ENCODE measurements at places on chromosomes 5 and 9.

- no peak for DNase-seq
These were observed 20.4 kb downstream of the RPS23 start for GRCh38 chr5:82257729-82258128.

- no peak for DNase-seq
These were observed 208.9 kb downstream of the HSPA4 start for GRCh38 chr5:133260715-133261114.

- peak; percentile 2 for DNase-seq
These were observed 25.8 kb upstream of the TRIM32 start for GRCh38 chr9:116661037-116661954.

DNA sequence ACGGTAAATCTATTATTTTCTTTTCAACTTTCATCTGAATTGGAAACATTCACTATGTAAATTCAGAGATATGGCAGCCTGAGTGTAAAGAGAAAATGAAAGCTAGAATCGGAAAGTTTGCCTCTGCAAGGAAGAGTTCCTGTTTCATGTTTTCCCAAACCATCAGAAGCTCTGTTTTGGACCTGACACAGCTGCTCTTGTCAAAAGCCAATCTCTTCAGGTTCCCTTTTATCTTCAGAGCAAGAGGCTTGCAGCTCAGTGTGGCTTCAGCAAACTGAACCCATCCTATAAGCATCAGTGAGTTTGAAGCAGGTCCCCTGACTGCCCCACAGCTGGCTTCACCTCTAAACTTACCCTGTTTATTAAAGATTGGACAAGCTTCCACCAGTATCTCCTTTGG is 1099.7 kb downstream of the DTWD2 start:
- DNase-seq, result no peak

DNA sequence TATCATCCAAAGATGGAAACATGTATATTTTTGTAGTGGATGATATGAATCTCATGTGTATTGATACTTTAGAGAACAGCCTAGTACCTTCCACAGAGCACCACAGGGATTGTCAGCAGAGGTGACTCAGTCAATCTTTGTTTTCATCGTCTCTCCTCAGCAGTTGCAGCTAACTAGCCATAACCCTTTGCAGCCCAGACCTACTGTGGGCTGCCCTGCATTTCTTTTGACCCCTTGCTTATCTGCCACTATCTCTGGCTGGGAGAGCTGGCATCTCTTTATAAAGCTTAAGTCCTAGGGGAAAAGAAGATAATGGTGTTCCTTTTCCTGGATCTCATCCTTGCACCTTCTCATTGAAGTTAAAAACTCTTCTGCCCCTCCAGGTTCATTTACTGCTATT is 28.7 kb downstream of the HMGCR start:
- no peak for DNase-seq

DNA sequence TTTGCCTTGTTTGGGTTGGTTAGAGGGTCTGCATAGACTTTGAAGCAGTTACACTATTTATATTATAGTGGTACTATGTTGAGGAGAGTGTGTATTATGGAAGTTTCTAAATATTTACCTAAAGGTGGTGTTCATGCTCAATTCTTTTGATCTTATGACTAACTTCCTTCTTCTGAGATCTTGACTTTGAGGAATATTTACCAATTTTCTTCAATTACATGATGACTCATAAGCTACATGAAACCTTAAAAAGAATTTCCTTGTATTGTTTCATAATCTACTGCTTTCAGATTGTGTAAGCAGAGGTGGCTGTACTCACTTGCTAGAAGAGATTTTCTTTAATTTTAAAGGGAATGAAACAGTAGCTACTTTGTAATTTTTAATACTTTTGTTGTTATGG is 276.1 kb downstream of the TAF11L14 start:
- DNase-seq, result no peak

DNA sequence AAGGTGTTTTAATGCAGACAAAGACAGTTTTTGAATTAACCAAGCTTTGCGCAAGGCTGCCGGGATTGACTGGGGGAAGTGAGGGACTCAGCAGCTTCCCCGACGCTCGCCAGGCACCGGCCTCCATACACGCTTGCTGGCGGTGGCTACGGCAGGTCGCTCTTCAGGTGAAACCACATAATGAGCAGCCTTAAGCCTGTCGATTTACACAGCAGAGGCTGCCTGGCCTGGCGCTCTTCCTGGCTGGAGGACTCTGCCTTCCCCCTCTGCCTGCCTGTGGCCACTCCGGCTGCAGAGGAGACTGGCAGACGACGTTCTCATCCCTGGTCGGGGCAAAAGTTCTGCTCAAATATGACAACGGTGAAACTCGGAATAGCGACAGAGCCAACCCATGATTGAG is 9.0 kb upstream of the NOTCH1 start:
- no peak for DNase-seq

DNA sequence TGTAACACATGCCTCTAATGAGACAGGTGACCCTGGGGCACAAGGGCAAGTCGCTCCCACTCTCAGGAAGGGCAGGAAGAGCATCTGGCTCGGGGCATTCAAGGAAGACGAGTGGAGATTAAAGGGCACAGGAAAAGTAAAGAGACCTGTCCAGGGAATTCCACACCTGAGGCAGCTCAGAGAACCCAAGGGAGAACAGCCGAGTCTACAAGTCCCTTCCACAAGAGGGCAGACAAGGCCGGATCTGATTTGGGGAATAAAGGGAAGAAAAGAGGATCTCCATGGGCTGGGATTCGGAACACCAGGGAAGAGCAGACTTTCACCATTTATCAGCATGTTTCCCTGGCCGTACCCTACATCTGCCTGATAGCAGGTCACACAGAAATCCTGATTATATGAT is 28.1 kb downstream of the GPX3 start:
- no peak for DNase-seq

DNA sequence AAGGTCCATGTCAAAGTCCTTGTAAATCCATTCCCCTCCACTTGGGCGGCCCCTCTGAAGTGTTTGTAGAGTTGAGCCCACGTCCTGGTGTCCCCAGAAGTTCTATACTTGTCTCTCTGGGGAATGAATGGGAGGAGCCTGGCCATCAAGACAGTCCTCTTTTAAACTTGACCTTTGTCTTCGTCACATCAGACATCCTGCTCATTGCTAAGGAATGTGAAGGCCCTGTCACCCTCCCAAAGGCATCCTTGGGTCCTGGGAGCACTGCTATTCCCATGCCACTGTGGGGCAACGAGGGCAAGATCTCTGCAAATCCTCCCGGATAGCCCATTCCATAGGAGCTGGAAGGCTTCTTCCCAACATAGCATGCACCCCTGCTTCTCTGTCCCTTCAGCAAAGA is 235.5 kb downstream of the SLIT3 start:
- no peak for DNase-seq

DNA sequence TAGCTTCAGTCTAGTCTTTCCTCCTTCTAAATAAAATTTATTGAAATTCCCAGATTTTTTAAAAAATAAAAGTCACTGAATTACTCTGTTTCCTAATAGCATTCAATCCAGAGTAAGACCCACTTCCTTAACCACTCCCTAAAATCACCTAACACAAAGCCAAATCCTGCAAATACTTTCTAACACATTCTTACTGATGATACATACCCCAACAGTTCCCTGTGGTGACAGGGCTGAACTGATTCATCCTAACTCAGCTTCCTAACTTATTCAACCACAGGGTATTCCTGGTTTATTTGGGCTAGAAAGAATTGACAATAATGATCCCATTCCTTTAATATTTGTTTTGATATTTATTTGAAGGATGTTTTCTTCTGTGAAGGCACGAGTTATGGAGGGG is 40.7 kb upstream of the ZNF300 start:
- DNase-seq, result no peak

DNA sequence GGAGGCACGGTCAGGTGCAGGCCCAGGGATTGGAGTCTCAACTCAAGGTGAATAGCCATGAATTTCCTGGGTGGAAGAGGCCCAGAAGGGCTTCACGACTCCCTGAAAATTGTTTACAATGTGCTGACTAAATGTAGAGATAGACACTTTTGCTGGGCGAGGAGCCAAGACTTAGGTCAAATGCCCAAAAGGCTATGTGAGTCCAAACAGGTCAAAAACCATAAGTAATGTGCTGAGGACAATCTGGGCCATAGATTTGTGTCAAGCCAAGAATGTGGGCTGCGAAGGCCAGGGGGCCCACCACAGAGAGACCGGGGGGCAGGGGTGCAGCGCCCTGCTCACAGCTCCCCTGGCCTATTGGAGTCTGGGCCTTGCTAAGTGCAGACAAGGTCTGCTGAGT is 197.8 kb downstream of the HSPA4 start:
- no peak for DNase-seq

GRCh38 chr5:179302499-179303185 is 42.6 kb downstream of the ADAMTS2 start:
- DNase-seq, result no peak

GRCh38 chr9:108850293-108850897 is 5.4 kb downstream of the ACTL7B start:
- no peak for DNase-seq

DNA sequence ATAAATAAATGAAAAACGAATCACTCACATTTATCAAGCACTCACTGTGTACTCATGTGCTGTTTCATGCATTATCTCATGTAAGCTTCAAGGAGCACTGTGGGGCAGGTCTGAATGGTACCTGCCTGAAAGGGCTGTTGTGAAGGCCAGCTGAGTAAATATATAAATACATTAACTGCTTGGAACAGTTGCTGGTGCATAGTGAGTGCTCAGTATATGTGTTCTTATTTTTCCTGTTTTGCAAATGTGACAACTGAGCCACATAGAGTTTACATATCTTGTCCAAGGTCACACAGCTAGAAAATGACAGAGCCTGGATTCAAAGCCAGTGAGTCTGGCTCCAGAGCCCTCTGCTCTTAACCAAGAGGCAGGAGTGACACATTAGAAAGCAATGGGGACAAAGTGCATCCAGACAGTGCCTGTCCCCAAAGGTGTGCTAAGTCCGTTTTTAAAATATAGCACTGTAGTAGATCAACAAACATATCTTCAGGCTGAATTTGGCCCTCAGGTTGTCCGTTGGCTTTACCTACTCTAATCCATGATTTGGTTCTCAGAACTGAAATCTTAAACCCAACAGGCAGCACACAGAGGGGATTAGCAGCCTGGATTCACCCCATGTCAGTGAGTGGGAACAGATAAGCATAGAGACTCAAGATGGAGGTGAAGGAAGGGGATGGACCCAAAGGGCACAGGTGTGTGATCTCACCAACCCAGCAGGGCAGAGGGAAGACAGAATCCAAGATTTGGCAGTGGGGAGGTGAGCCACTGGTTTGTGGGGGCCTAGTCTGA is 70.8 kb downstream of the WWC1 start:
- DNase-seq, result no peak

GRCh38 chr9:77020413-77021290 is 1.2 kb downstream of the FOXB2 start:
- DNase-seq, result no peak

- DNase-seq, result no peak
These were observed 56.3 kb upstream of the BICD2 start for GRCh38 chr9:92820964-92821363.

DNA sequence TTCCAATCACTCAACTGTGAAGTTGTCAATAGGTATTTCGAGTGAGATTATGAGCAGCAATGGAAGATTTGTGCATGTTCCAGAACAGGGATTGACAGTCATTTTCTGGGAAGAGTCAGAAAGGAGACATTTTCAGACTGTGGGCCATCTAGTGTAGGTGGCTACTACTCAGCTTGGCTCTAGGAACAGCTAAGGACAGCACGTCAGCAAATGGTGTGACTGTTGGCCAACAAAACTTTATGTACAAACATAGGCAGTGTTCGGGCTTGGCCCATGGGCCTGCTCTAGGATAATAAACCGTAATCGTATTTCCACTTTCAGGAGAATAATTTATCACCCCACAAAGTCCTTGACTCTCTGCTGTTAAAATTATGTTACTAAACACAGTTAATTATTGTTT is 143.6 kb downstream of the ADCY2 start:
- no peak for DNase-seq

- no peak for DNase-seq
These were observed 108.7 kb downstream of the SNCAIP start for GRCh38 chr5:122420537-122421236.

GRCh38 chr5:38556599-38557307 is at the start of gene LIFR:
LIFR (minus strand) TSS chr5:38556646; CDS start chr5:38530647, 25,999 bp downstream.
- peak; percentile 69 for DNase-seq

Data from T-helper 2 cell (primary cell).